Common myeloid progenitor, CD34-positive (primary cell): ENCODE measurements at places on chromosomes 3 and 15.

GRCh38 chr3:184680385-184681345 lies 31.2 kb downstream of the MAGEF1 start:
- no peak for DNase-seq

GRCh38 chr3:33658991-33659848 lies 58.8 kb downstream of the CLASP2 start:
- DNase-seq, result peak; percentile 86

GRCh38 chr3:160612386-160613075 lies 47.2 kb upstream of the KPNA4 start:
- no peak for DNase-seq

DNA sequence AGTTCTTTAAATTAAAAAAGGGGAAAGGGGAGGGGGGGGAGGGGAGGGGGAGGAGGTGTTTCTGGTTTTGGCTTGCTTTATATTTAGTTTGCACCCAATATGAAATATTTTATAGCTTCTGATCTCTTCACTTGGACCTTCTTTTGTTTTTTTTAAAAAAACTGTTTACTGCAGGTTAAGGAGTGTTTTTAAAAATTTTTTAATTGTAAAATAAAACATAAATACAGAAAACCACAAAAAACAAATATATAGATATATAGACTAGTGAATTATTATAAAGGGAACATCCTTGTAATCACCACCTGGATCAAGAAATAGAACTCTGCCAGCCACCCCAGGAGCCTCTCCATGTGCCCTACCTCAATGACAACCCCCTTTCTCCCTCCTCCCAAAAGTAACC lies 861 bp upstream of the MYLK start:
- no peak for DNase-seq

- DNase-seq, result peak; percentile 46
Observed at GRCh38 chr15:98650417-98651035, 2.2 kb downstream of the IGF1R start.

DNA sequence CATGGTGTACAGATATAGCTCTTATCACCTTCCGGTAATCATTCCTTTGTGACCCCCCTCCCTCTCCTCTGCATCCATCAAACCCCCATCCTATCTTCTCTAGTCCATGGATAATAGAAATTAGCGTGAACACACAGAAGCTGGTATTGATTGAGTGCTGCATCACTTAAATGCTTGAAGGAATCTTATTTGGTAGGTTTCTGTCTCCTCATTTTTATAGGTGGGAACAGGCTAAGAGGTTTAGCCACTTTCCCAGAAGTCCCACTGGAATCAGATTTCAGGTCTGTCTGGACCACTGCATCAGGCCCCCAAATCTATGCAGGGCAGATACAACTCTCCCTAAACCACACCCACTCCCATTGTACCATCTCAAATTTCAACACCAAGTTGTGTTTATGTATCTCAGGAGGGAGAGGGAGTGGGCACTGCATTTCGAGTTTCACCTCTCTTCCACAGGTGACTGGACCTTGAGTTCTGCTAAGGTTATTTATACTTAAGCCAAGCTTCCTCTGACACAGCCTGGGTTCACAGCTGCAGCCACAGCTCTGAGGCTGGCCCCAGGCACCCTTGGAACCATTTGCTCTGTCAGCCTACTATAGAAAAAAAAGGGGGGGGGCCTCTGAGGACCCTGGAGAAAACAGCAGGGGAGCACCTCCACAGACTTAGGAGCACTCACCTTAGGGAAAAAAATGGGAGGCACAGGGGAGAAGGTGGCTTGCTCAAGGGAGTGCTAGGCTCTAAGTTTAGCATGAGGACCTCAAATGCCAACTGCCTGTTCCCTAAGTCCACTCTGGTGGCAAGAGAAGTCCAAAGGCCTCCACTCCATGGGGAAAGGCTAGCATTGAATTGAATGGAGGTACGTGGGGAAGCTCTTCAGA lies 2.1 kb upstream of the NMB start:
- DNase-seq, result no peak

DNA sequence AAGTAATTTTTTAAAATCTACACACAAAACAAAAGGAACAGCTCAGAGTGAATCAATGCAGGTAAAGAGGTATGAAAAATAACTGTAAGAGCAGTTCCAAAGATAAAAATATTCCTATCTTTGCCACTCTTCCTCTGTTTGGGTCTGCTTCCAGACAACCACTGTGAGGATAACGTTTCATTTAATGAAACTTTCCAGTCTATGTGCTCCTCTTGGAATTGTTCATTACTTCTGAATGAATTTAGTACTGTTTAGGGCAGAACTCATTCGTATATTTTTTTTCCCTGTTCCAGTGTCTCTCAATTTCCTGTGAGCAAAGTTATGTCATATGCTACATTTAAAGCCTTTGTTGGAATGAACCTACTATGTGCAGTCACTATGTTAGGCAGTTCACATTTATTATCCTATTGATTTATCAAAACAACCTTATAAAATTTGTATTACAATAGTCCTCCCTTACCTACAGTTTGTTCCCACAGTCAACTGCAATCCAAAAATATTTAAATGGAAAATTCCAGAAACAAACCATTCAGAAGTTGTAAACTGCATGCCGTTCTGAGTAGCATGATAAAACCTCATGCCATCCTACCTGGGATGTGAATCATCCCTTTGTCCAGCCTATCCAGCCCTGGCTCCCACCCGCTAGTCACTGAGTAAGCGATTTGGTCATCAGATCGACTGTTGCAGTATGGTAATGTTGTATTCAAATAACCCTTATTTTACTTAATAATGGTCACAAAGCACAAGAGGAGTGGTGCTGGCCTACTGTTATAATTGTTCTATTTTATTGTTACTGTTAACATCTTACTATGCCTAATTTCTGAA lies 98.1 kb downstream of the TMCC1 start:
- no peak for DNase-seq

GRCh38 chr3:126782536-126782935 lies 78.5 kb downstream of the CHCHD6 start:
- DNase-seq, result no peak

- no peak for DNase-seq
Observed at GRCh38 chr3:24608701-24609390, 114.2 kb upstream of the THRB start.

DNA sequence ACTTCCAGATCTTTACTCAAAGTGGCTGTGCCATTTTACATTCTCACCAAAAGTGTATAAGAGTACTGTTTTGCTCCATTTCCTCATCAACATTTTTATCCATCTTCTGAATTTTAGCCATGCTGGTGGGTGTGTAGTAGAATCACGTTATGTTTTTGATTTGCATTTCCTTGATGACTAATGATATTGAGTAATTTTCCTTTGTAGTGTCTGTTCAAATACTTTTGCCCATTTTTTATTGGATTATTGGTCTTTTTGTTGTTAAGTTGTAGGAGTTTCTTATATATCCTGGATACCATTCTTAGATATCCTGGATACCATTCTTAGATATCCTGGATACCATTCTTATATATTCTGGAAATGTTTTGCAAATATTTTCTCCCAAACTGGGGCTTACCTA lies 344.9 kb downstream of the LRRC3B start:
- DNase-seq, result no peak

- no peak for DNase-seq
Observed at GRCh38 chr15:82159922-82160321, 102.6 kb downstream of the EFL1 start.

DNA sequence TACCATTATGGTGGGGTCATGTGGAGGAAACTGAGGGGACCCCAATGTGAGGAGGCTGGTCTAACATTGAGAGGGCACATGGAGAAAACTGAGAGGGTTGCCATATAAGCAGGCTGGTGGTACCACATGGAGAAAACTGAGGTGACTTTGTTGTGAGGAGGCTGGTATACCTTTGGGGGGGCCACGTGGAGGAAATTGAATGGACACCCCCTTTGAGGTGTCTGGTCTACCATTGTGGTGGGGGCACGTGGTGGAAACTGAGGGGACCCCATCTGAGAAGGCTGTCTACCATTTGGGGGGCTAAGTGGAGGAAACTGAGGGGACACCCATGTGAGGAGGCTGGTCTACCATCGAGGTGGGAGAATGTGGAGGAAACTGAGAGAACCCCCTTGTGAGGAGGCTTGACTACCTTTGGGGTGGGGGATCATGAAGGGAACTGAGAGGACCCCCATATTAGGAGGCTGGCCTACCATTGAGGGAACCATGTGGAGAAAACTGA lies 163.8 kb downstream of the FBLN2 start:
- DNase-seq, result no peak

GRCh38 chr3:157081626-157082210 lies 78.2 kb downstream of the CCNL1 start:
- peak; percentile 85 for DNase-seq

- DNase-seq, result no peak
Observed at GRCh38 chr3:145903472-145904013, 257.4 kb downstream of the PLOD2 start.
